ENCODE measurements at places on chromosomes 13 and 19.

DNA sequence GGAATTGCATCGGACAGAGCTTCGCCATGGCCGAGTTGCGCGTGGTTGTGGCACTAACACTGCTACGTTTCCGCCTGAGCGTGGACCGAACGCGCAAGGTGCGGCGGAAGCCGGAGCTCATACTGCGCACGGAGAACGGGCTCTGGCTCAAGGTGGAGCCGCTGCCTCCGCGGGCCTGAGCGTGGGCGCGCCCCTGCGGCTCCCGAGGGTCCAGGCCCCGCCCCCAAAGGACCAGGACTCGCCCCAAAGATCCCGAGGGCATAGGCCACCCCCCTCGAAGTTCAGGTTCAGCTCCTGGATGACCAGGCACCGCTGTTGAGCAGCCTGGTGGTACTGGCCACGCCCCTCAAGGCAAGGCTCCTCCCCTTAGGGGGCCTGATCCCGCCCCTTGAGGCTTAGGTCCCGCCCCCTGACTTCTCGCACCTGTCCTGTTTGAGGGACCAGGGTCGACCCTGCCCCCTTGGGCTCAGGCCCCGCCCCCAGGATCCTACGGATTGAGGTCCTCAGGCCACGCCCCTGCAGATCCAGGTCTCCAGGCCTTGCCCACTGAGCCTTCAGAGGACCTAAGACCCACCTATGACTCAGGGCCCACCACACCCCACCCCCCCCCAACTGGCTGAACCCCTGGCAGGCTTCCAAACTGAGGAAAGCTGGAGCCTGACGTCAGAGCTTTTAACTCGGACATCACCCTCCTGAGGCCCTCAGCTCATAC lies 43.1 kb downstream of the CYP4F22 start:
- DNase-seq, result peak; percentile 14

- no peak for DNase-seq
Observed at GRCh38 chr13:112822851-112823250, 133.0 kb downstream of the ATP11A start.

- no peak for DNase-seq
Observed at GRCh38 chr13:48892688-48893075, 83.0 kb upstream of the FNDC3A start.

DNA sequence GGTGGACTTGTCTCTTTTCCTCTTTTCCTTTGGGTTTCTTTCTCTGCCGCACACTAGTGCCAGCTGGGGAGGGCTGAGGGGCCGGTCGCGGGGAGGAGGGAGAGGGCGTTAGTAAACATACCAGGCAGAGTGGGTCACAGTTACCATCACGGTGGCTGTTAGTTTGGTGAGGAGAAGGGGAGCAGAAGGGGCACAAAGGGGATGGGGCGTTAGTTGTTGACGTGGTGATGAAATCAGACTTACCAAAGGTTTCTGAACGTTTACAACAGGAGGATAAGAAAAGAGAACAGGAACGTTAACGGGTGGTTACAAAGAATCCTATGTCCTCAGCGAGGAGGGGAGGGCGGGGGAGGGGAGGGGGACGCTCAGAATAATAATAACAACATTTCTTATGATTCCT lies 77.9 kb downstream of the PTPRS start:
- no peak for DNase-seq

DNA sequence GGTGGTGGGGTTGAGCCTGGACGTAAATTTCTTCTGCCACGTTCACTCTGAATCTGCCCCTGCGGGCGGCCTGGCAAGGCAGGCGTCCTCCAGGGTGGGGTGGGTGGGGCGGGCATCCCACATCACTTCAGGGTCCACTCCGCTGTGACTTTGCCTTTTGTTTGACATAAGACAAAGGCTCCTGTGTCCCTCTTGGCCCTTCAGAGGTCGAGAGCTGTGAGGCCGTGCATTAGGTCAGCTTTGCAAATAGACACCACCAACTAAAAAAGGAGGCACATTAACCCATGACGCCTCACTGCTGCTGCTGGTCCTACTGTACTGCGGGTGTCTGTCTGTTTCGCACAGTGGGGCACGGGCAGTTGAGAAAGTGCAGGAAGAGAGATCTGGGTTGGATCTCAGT lies 10.5 kb upstream of the ZNF536 start:
- DNase-seq, result no peak

GRCh38 chr13:51922771-51923480 lies 61.2 kb downstream of the CCDC70 start:
- DNase-seq, result no peak

- no peak for DNase-seq
Observed at GRCh38 chr19:28971049-28971448, 241.9 kb downstream of the UQCRFS1 start.

DNA sequence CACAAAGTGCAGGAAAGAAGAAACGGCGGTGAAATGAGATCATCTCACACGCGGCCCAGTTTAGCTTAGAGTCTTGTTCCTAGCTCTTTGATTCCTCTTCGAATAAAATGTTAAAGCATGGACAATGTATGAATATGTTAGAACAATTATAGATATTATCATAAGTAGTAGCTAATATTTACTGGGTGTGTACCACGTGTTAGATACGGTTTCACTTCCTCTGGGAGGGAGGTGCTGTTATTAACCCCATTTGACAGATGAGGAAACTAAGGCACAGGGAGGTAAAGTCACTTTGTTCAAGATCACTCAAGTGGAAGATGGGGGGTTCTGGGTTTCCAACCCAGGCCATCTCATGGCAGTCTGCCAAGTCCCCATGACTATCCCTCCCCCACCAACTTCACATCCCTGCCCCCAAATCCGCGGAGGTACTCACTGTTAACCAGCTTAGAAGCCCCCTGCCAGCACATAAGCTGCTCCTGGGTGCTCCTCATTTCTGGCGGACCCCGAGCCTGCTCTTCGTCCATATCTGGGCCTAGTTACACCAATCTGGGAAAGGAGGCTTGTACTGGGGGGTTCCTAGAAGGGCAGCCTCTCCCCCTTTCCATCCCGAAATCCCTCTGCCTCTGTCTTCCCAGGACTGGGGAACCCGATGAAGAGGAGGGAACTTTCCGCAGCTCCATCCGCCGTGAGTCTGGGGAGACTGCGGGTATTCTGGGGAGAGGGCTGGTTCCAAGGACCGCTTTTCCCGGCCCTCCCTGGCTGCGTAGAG lies 1.0 kb upstream of the FXYD7 start:
- DNase-seq, result no peak
